ENCODE measurements at places on chromosomes 3 and 15.

GRCh38 chr3:63964681-63965485, 52.7 kb upstream of the SCAANT1 start:
- no peak for DNase-seq

GRCh38 chr3:177928172-177928873, 607.9 kb upstream of the KCNMB2 start:
- DNase-seq, result peak; percentile 69

- DNase-seq, result no peak
These were observed 324.1 kb upstream of the ALCAM start for GRCh38 chr3:105042586-105042985.

DNA sequence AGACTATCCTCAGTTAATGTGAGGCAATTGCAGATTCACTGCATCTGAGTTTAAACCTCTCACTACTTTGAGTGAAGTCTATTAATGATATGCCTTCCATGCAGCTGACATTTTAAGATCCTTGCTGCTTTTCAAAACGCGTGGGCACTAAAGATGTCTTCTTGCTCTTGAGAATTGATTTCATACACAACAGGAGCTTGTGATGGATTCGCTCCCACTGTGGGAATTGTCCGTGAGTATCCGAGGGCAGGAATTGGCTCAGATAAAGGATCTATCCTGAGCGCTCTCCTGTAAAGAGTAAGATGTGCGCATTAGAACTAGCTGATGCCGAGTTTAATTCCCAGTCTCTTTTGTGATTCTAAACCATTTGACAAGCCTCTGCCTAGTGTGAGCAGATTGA, 167.9 kb downstream of the ROBO2 start:
- DNase-seq, result no peak

DNA sequence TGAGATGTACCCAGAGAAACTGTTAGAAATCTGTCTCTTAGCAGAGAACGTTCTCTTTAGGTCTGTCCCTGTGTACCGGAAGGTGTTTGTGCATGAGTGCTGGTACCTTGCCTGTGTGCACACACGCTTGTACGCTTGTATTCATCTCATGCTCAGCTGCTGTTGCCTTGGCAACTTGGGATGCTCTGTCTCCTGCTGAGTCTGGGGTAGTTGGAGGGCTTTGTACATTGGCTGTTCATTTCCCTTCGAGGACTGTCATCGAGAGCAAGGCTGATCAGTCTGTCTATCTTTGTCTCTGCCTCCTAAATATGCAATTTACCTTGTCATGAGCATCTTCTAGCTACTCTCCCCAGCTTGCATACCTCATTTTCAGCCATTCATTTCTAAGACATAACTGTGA, 147.2 kb downstream of the SLCO3A1 start:
- no peak for DNase-seq

DNA sequence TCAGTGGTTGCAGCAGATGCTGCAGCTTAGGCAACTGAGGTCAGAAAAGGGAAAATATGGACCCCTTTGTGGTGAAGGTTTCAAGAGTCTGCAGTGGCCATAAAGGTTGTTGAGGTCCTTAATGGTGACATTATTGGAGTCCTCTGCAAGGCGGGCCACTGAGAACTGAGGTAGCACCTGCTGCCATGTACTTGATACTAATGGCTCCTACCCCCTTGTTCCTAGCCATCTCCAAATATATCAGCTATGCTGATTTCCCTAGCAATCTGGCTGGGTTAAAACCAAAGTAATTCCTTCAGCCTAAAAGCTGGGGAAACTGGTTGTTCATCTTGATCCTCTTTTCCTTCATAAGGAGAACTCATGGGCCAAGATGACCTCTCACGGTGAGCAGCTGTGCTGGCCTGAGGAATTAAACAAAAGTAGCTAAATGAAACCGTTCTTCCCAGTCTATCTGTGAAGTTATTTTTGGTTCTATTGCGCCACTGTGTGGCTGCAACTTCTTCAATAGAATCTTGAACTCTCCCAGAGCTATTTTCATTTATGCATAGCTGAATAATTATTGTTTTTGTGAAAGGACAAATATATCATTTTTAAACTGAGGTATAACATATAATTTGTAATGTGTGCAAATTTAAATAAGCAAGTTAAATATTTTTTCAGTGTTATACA, 76.1 kb upstream of the PLSCR4 start:
- DNase-seq, result peak; percentile 65

GRCh38 chr15:63892794-63893441, 59.2 kb upstream of the HERC1 start:
- no peak for DNase-seq

GRCh38 chr3:168249550-168250414, 154.1 kb upstream of the GOLIM4 start:
- peak; percentile 76 for DNase-seq

DNA sequence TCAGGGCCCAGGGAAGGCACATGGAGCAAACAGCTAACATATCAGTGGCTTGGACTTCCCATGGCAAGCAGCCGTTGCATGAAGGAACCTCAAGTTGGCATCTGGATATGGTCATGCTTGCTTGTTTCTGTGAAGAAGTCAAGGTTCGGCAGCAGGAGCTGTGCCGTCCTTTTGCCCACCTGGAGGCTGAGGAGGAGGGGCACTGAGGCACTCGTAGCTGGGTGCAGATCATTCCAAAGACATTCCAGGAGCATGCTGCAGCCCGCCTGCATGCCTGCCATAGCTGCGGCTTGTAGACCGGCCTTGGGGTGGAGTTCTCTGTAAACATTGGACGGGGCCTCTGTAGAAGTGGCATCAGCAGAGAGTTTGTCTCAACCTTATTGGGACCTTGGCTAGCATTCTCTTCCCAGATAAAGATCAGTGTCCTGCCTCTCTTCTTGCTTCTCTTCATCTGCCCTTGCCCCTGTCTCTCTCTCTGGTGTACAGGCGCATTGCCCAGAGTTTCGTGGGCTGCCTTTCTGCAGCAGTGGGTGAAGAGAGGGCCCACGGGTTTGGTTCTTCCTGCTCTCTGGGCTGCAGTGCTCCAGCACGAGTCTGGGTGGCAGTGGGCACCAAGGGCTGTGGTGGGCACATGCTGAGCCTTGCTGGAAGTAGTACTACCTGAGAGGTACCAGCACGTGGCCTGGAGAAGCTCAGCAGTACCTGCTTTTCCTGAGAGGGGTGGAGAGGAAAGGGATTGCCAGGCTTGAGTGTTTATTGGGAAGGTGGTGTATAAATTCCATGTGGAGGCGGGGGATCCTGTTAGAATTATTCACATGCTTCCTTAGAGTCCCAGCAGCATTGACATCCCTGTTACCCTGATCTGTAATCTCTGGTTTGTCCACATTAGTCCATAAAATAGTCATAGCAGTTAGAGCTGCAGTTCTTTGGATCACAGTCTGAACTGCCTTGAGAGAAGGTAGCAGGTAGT, 49.4 kb downstream of the CHCHD6 start:
- peak; percentile 80 for DNase-seq

DNA sequence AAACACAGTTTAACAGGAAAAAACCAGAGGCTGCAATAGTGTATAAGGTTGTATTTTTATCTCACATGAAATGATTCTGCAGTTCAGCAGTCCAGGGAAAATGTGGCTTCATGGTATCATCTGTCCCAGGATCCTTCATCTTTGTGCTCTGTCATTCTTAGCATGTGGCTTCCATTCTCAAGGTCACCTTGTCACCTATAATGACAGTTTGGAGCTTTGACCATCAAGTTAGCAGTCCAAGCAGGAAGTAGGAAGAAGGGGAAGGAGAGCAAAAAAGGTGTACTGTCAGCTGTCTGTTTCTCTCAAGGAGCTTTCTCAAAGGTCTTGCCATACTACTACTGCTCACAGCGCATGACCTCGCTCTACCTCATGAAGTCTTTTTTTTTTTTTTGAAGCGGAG, 58.6 kb upstream of the CRTC3 start:
- DNase-seq, result no peak

- DNase-seq, result no peak
These were observed 34.1 kb downstream of the CCDC191 start for GRCh38 chr3:114022145-114022802.

DNA sequence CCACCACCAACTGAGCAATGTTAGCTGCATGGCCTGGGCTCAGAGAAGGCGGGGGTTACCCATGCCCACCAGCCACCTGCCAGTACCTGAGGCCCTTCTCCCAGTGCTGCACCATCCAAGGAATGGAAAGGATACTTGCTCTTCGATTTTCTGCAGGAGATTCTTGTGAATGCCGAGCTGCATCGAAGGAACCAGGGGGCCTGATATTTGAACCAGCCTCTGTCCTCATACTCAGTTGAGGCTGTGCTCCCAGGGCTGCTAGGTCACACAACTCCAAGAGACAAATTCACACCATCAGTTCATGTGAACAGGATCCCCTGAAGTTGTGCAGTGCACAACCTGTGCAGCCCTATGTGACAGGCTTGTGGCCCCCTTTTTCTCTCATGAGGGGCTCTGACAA, 18.0 kb downstream of the PLA2G4F start:
- DNase-seq, result no peak

GRCh38 chr3:70982284-70982683, 601.2 kb downstream of the FOXP1 start:
- DNase-seq, result no peak

- no peak for DNase-seq
These were observed 938.4 kb downstream of the MCTP2 start for GRCh38 chr15:95169541-95170459.

GRCh38 chr3:151305775-151306151, 10.9 kb downstream of the GPR87 start:
- DNase-seq, result peak; percentile 65

GRCh38 chr3:38477057-38477820, 18.9 kb upstream of the EXOG start:
- DNase-seq, result no peak

DNA sequence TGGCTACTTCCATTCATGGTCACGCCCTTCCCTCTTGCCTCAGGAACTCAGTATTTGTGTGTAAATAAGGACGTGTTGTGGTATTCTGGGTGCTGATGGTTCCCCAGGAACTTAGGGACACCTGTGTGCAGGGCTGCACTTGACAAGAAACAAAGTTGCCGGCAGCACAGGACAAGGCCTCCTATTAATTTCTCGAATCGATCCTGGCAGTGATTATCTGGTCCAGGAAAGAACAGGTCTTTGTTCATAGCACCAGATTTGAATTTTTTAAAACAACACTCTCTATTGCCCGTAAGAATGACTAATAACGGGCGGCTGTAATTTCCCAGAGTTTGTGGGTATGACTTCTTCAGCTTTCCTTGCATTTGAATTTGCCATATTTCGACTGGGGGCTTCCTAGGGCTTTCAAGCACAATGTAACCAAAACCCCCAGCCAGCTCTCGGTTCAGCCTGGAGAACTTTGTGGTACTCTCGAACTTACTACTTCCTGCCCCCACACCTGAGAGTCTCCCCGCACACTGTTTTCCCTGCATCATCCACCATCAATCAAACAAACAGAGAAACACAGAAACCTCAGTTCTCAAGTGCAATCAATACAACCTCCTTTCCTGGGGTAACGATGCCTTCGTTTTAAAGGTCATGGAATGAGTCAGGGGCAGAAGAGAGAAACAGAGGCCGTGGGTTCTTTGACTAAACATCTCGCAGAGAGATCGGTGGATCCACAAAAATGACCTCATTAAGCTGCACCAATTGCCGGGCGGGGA, 241.7 kb upstream of the ICE2 start:
- no peak for DNase-seq

- peak; percentile 68 for DNase-seq
These were observed 1.0 kb downstream of the ZFAND6 start for GRCh38 chr15:80060356-80061006.

- no peak for DNase-seq
These were observed 31.9 kb downstream of the SGO1 start for GRCh38 chr3:20154078-20154477.

GRCh38 chr3:57972531-57973111, 35.6 kb upstream of the FLNB start:
- no peak for DNase-seq

GRCh38 chr15:53506370-53506769, 253.1 kb downstream of the WDR72 start:
- no peak for DNase-seq

- DNase-seq, result no peak
These were observed 15.7 kb downstream of the KCNMB2 start for GRCh38 chr3:178551916-178552321.

GRCh38 chr3:46318207-46318927, 35.5 kb upstream of the CCR2 start:
- no peak for DNase-seq

DNA sequence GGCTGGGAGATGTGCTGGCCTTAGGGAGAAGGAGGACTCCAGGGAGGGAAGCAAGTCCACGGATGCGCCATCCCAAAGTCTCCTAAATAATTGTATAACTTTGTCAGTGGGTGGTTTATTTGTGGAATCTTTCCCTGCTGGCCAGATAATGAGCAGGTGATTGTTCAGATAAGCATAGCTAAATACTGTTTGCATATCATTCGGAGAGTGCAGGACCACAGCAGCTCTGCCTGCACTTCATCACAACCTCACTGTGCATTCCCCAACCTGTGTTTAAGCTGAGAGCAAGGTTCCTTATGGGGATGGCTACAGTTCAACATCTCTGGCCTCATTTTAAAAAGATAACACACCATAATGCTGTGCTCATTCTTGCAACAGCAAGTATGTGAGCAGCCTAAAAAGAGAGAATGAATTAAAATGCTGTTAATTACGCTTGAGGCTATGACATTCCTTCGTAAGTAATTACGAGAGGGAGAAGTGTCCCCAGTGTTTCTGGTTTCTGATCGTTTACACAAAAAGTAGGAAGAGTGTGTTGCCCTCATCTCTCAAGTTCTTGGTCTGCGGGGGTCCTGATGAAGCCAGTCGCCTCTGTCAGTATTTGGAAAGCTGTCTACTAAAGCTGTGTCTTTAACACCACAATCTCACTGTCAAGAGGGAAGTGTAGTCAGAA, 272.0 kb upstream of the RORA start:
- no peak for DNase-seq

DNA sequence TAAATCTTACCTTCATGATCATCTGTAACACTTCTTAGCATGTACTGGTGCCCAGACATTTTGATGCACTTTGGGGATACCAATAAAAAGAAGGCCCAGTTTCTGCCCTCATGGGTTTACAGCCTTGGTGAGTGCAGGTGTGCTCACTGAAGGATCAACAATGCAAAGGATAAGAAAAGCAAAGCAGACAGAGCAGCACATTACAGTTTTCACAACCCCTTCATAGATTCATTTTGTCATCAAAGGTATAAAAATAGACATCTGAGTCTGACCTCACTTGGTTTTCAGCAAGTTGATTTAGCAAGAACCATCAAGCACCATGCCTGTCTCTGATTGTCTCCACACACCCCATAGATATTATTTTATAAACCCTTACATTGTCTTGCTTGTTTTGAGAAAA, 77.6 kb downstream of the BFSP2 start:
- no peak for DNase-seq

DNA sequence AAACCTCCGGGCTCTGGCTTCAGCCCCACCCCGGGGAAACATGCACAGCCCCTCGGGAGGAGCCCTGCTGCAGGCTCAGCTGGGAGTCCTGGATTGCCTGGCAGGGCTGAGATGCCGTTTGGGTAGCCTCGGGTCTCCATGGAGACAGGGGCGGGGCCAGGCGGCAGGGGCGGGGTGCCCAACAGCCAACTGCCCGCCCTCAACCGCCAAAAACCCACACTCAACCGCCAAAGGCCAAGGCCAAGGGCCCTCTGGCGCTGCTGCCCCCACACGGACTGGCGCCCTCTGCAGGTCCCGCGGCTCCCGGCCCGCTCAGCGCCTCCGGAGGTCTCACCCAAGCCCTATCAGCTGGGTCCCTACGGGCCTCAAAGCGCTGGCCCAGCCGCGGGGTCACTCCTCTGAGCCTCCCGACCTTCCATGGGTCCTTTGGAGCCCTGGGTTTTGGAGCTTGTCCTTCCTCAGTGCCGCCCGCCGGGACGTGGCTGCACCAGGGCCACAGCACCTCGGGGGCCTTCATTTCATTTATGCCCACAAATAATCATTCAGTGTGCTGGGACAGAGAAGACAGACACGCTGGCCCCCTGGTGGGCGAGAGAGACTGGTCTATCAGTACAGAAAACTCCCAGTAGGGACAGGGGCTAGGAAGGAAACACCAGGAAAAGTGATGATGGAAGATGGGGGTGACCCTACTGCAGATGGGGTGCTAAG, 33.5 kb upstream of the ACAD9 start:
- peak; percentile 81 for DNase-seq

Measured in ELR (cell line).